Stimulated activated CD8-positive, alpha-beta memory T cell treated with anti-CD3 and anti-CD28 coated beads, Interleukin-2, amount 100 ng/mL, for 1 hour (primary cell): ENCODE measurements at places on chromosomes 2 and 18.
A peak's percentile ranks its signal among the peaks of the same experiment; 100 is the strongest.

- no peak for DNase-seq
Measured at GRCh38 chr2:213757525-213757924, 473.3 kb downstream of the SPAG16 start.

DNA sequence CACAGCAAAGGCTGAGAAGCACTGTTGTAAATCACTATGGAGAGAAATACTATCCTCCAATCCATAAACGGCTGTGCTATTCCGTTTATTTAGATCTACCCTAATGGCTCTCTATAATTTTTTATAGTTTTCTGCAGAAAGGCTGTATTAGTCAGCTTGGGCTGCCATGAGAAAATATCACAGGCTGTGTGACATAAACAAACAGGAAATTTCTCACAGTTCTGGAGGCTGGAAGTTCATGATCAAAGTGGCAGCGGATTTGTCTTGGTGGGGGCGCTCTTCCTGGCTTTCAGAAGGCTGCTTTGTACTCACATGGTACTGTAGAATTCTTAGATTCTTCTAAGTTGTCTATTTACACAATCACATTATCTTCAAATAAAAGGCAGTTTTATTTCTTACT is 44.1 kb downstream of the C1D start:
- DNase-seq, result no peak

DNA sequence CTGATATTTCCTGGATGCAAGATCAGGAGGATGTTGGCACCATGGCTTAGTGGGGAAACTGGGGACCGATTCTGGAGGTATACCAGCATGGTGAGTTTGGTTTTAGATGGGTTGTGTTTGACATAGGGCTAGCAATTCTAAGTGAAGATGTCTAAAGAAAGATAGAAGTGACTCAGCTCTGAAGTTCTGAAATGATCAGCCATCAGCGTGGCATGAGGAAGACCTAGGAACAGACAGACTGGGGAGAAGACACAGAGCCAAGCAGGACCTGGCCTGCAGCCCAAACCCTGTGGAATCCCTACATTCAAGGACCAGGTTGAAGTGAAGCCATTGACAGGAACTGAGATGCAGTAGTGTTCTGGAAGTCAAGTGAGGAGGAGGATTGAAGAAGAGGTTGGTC is 39.8 kb downstream of the HRH4 start:
- DNase-seq, result no peak

- no peak for DNase-seq
Measured at GRCh38 chr18:51537487-51537886, 340.0 kb upstream of the MEX3C start.

DNA sequence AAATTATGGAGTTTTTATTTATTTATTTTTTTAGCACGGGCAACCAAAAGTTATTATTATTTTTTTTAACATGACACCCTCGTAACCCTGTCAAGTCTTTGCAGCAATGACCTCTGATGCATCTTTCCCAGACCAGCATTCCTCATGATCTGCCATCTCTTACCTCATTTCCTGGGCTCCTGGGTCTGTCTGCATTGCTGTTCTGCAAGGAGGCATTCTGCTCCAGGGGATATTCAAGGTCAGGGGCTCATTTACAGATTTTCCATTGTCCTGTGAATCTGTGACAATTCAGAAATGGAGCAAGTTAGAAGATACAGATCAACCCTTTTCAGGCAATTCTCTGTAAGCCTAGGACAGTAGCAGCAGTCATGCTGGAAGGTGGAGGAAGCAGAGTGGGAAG is 43.0 kb downstream of the NGEF start:
- DNase-seq, result no peak

DNA sequence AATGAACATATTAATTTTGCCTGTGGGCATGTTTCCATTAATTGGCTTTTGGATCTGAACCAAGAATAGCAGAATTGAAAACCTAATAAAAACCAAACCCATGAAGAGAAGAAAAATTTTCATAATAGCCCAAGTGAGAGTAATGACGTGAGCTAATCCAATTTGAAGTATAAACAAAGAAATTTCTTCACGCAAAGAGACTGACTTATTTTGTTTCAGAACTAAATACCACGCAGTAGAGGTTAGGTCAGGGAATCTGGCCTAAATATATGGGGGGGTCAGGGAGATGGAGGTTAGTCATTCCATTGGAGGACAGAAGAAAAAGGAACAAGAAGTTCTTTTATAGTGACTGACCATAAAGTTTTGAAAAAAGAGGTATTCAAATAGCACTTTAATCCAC is 94.1 kb upstream of the CYP1B1 start:
- no peak for DNase-seq

DNA sequence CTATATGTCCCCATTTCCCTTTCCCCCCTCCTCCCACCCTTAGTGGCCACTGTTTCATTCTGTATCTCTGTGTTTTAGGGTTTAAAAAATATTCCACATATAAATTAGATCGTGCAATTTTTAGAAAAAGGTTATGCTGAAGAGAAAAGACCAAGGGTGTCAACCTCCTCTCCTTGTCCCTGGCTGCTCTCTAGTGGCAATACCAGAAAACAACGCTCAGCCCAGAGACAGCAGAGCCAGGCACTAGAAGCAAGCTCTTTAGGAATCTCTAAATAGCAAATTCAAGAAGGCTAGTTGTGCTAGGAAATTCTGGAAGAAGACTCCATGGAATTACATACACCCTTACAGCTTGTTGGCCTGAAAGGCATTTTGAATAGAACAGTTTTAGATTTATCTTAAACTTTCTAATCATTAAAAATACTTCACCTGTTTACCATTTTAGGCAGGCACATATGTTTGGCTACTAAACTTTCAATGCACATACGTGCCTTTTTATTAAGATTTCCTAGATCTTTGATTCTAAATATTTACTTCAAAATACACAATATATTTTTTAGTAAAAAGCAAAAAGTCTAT is 35.1 kb upstream of the RASGRP3 start:
- no peak for DNase-seq

DNA sequence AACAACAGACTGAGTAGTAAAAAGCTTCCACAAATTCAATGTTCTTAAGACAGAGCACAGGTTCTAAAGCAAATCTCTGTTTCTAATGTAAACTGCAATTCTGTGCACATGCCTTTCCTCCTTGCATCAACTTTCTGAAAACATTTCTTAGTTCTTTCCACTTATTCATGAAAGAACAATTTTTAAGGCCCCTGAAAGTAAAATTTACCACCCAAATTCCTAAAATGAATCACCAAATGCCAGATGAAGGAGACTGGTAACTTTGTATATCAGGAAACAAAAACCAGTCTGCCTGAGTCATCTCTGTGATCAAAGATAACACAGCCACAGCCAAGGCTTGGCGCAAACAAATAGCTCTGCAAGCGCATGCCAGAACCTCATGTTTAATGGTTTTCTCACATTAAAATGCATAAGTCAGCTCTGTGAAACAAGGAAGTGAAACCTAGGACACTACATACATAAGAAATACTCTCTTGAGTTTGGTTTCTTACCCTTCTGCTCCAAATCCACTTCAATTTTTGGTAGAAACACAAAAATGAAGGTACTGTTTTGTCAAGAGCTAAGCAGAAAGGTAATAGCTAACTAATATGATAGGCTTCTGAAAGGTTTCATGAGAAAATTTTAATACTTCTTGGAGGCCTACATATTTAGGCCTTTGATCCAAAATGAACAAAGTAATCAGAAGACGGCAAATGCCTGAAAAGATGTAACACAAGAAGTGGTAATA is 169.4 kb downstream of the THADA start:
- DNase-seq, result peak; percentile 21

DNA sequence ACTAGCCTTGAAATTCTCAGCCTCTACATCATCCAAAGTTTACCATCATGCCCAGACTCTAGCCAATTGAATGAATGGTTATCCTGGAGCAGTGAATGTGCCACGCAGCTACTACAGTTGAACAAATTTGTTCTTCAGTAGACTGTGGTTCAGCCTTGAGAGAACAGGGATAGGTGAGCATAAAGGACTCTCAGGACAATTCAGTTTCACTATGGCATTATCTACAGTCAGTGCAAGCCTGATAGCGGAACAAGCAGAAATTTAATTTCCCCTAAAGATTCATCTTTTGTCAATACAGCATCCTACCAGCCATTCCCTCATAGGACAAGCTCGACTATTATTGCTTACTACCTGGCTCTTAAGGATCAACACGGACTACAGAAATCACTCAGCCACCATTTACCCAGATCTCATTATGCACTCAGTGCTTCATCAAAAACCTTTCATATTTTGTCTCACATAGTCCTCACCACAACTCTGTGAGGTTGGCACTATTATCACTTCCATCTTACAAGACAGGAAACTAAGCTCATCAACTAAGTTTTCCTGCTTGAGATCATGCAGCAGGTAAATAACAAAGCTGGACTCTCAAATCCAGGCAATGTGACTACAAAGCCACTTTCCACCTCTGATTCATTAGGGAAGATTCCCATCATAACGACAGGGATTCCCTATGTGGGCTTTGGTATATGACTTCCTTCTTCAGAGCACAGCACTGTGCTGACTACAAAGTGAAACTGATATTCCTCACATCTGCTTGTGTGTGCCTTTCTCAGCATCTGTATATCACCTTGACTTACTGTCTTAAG is 181.5 kb upstream of the ACVR2A start:
- DNase-seq, result no peak

DNA sequence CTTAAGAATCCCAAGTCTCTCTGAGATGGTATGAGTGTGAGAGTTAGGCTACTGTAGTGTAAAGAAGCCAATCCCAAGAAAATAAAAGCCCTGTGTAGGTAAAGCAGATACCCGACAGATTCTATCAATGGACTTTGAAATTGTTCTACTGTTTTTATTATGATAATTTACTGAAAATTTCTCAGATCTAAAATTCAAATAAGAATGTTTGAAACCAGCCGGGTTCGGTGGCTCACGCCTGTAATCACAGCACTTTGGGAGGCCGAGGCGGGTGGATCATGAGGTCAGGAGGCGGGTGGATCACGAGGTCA is 208.3 kb upstream of the SPRED2 start:
- no peak for DNase-seq

- DNase-seq, result no peak
Measured at GRCh38 chr2:20677301-20678085, 10.5 kb downstream of the GDF7 start.

GRCh38 chr2:62578803-62579640 is 73.0 kb upstream of the TMEM17 start:
- DNase-seq, result no peak

DNA sequence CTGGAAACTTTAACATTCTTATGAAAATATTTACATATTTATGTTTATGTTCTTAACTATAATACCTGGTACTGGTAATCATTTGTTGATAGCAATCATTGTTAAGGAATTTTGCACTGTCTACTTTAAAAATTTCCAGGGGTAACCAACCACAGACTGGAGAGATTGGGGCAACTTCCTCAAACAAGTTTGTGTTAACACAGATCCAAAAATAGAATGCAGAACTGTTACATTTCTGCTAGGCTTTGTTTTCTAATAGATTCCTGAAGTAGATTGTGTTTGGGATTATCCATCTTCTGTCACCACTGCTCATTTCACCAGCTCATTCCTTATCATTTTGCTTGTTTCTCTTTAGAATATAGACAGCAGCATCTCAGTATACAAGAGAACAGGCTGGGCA is 23.7 kb downstream of the RNF125 start:
- no peak for DNase-seq

GRCh38 chr18:75248426-75249174 is 38.0 kb downstream of the TSHZ1 start:
- DNase-seq, result no peak

DNA sequence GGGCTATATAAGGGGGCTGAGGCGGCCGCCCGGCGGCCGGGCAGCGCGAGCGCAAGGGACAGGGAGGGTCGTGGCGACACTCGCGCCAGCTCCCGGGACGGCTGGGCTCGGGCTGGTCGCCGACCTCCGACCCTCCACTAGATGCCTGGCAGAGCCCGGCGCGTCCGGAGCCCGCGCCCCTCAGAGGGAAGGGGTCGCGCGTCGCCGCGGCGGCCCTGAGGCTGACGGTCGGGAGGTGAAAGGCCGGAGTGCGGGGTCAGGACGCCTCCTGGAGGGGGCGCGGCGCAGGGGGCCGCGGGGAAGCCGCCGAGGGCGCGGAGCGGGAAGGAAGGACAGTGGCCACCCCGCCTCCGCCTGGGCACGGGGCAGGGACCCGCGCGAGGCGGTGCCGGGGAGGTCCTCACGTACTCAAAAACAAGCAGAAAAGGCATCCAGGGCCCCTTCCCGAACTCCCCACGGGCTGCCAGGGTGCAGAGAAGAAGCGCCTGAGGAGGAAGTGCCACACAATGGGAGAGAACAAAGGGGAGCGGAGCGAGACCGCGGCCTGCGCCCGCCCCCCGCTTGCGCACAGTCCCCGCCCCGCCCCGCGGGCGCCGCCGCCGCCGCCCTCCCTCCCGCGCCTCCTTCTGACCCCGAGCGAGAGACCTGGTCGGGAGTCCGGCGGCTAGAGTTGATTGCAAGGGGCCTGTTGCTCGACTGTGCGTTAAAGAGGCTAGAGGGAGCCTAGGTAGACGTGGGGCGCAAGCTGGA is 776 bp upstream of the KLF7 start:
- DNase-seq, result peak; percentile 19
